ENCODE measurements at places on chromosomes 16 and 17.

DNA sequence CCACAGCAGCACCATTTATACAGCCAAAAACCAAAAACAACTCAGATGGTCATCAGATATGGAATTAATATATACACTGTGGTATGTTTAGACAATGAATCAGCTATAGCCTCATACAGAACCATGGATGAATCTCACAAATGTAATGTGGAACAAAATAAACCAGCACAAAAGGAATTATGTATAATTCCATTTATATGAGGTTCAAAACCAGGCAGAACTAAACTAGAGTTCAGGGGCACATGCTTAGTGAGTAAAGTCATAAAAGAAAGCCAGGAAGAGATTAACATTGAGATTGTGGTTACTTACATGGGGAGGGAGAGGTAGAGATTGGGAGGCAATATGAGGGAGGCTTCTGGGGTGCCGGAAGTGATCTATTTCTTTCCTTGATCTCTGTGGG lies 231.1 kb downstream of the COPRS start:
- DNase-seq = no peak

DNA sequence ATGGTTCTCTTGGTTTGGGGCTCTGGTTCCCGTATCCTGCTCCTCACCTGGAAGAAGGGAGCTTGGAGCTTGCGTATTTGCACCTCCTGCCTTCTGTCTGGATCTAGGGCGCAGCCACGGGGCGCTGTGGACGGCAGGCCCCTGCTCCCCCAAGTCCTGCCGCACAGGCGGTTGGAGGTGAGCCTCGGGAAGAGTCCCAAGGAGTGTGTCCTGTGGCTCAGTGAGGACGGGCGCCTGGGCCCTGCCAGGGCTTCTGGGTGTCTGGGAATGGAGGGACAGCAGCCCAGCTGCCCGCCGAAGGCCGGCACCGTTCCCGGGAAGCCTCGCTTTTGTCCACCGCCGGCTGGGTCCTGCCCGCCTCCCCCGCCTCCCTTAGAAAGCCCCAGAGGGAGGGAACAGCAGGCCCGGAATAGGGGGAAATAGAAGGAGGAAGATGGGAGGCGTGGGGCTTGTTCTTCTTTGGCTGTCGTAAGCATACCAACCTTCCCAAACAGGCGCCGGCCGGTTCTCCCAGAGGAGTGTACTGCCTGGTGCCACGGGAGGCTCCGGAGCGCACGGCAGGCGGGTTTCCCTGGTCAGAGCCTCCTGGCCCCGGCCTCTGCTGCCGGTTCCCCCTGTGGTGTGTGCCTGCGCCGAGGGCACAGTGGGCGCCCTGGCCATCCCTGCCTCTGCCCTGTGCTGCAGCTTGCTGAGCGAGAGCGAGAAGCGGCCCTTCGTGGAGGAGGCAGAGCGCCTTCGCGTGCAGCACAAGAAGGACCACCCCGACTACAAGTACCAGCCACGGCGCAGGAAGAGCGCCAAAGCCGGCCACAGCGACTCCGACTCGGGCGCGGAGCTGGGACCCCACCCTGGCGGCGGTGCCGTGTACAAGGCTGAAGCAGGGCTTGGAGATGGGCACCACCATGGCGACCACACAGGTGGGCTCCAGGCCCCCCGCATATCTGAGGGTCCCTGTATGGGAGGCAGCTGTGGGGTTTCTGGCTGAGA lies 1.8 kb downstream of the SOX8 start:
- no peak for DNase-seq

GRCh38 chr17:50035421-50035879 lies 20.5 kb upstream of the ITGA3 start:
- no peak for DNase-seq

GRCh38 chr16:68936736-68937631 lies 93.7 kb downstream of the TANGO6 start:
- DNase-seq = no peak

- no peak for DNase-seq
These were observed 61.3 kb upstream of the KIFC3 start for GRCh38 chr16:57863434-57864160.

GRCh38 chr17:19248928-19249574 lies 11.9 kb downstream of the EPN2 start:
- DNase-seq = no peak

- no peak for DNase-seq
These were observed 26.2 kb downstream of the ADAMTS18 start for GRCh38 chr16:77408607-77409006.

GRCh38 chr17:21453144-21453898 lies 77.2 kb downstream of the KCNJ12 start:
- no peak for DNase-seq

GRCh38 chr16:19860166-19861041 lies 24.2 kb downstream of the GPRC5B start:
- DNase-seq = no peak

DNA sequence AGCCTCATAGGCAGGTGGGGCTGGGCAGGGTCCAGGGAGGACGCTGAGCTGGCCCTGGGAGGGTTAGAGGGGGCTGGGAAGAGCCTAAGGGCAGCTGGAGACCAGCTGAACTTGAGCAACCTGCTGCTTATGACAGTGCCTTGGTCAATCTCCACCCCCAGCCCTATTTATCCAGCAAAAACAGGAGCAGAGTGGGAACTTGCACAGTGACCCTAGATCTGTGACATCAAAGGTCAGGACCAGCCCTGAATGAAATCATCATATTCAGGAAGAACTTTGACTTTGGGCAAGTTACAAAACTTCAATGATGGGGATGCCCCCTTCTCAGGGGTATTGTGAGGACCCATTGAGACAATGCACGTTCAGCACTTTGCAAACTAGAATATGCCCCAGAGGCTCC lies 9.4 kb downstream of the CD300LF start:
- DNase-seq = no peak

- no peak for DNase-seq
These were observed 19.7 kb downstream of the CDC42EP4 start for GRCh38 chr17:73292031-73292531.

GRCh38 chr16:54687043-54687899 lies 243.4 kb upstream of the IRX5 start:
- no peak for DNase-seq

- DNase-seq = no peak
These were observed 366.5 kb downstream of the SEC14L1 start for GRCh38 chr17:77507111-77507885.

DNA sequence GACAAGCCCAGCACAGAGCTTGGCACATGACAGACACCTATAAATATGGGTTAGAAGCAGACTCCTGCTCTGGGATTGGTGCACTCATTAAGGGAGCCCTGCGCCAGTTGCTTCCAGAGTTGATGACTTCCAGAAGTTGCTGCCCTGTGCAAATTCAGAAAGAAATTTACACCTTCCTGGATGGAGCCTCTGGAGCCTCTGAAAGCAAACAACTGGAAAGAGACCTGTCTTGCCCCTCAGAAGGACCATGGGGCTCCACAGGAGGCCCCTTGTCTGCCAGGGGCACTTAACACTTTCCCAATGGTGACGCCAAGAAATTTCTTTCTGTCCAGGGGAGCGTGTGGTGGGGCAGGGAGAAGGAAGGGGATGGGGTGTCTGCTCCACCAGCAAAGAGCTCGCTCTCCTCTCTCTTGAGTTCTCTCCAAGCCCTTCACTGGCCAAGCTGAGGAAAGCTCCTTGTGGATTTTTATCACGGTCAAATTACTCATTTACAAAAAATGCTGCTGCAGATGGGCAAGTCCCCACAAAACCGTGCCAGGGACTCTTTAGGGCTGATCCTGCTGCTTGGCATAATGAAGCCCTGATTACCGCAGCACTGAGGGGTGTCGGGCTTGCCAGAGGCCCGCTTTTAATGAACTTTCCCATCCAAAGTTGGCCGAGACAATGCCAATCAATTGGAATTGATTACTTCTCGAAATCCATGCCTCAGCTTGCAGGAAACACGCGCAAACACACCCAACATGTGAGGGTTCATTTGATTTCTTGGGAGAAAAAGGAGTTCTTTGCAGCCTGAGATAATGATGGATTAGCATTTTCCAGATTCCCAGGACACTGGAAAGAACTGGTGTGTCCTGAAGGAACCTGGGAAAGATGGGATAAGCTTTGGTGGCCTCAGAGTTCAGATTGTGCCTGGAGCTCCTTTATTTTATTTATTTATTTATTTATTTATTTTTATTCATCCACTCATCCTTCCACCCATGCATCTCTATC lies 583.6 kb upstream of the CDH5 start:
- no peak for DNase-seq

- DNase-seq = no peak
These were observed 12.1 kb upstream of the HP start for GRCh38 chr16:72042157-72042660.

DNA sequence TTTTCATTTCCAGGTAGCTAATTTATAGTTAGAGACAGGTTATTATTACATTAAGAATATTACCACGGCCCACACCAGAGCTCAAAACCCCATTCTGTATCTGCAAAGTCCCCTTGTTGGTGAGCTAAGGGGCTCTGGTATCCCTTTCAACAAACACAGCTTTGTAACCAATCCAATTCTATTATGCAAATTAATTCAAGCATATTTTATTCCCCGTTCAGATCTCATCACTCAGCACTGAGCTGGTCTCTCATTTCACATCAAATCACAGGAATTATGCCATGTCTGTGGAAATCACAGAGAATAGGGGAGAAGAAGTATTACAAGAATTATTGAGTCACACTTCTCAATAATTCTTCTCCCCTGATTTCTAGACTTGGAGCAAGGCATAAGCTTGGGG lies 111.7 kb downstream of the CDH11 start:
- no peak for DNase-seq
